Stimulated activated CD8-positive, alpha-beta memory T cell treated with anti-CD3 and anti-CD28 coated beads, Interleukin-15, amount 100 ng/mL, for 24 hours (primary cell): ENCODE measurements at places on chromosomes 13 and 19.
A peak's percentile ranks its signal among the peaks of the same experiment; 100 is the strongest.

DNA sequence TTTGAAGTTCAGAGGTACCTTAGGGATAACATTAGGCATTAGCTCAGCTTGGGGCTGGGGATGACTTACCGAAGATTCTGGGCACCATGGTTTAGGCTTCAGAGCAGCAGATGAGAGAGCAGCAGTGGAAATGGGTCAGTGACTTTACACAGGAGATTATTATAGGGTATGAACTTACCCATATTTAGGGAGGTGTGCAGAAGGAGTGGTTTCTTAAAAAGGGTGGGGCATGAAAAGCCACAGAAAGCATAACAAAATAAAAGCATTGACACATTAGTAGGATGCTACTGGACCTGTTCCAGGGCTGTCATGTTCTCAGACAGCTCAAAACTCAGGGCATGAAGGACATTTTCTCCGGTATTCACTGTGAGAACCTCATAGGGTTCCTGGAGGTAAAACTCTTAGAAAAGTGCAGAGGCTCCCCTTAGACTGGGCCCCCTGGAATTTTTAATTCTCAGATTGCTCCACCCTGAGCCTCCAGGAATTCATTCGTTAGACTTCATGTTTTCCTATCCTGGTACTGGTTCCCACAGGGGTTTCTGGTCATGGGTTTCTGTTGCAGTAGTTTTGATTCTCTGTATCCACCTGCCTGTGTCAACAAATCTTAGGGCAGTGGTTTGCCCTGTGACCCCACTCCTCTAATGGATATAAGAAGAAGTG lies 20.7 kb downstream of the IGFL1 start:
- no peak for DNase-seq

DNA sequence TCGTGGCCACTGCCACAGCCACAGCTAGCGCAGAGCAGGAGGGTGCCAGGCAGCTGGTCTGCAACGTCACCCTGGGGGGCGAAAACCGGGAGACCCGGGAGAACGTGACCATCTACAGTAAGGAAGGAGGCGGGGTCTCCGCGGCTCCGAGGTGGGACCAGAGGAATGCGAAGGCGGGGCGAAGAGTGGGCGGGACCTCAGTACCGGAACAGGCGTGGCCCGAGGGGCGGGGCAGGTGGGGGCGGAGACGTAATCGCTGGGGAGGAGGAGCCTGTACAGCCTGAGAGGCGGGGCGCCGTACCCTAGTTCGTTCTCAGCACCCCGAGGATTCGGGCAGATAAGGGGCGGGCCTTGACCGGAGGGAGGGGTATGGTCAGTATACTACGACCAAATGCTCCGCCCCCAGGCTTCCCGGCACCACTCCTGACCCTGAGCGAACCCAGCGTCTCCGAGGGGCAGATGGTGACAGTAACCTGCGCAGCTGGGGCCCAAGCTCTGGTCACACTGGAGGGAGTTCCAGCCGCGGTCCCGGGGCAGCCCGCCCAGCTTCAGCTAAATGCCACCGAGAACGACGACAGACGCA lies 2.5 kb downstream of the ICAM5 start:
- DNase-seq, result peak; percentile 65

- DNase-seq, result no peak
These were observed 10.3 kb downstream of the TNFSF9 start for GRCh38 chr19:6540918-6541689.

GRCh38 chr13:26682606-26683005 lies 78.0 kb downstream of the GPR12 start:
- DNase-seq, result no peak

GRCh38 chr13:113815151-113816058 lies 48.5 kb downstream of the GAS6 start:
- no peak for DNase-seq

- DNase-seq, result no peak
These were observed 12.6 kb upstream of the GNA15 start for GRCh38 chr19:3123088-3123721.

DNA sequence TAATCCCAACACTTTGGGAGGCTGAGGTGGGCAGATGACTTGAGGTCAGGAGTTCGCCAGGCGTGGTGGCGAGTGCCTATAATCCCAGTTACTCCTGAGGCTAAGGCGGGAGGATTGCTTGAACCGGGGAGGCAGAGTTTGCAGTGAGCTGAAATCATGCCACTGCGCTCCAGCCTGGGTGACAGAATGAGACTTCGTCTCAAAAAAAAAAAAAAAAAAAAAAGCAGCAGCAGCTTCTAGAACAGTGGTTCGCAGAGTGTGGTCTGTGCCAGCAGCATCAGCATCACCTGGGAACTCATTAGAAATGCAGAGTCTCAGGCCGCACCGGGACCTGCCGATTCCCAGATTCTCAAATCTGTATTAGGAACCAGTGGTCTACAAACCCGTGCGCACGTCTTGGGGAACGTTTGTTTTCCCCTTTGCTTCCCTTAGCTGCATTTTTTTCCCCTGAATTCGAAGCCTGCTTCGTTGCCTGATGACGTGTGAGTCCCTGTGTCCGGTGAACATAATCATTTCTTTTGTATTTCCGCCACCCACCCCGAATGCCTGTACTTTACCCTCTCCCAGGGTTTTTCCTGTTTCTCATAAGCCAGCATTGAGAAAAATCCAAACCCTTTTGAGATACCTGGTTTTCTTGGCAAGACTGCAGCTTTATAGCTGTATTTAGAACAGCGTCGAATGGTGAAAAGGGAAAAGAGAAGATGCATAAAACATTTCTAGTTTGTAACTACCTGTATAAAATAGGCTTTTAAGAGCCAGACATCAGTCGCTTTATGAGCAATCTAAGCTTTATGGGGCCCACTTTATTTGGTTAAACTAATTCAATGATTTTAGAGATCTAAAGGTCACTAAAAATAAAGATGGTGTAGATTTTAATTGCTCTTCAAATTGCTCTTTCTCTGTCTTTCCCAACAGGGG lies 49.8 kb downstream of the BICRA start:
- DNase-seq, result no peak

DNA sequence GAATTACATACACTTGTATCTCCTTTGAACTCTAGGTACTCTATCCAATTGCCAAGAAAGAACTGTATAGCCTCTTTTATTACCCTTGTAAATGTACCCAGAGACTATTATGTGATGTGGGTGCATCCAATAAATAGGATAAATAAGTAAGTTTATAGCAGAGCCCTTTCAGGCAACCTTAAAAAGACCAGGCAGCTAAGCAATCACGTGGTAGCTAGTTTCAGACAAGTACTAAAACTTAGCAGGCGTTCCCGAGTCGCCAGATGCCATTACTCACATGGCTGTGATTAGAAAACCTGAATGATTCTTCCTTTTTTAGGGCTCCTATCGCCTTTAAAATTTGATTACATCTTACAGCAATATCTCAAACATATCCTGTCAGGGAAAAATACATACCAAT lies 1303.0 kb downstream of the EFNB2 start:
- DNase-seq, result no peak

DNA sequence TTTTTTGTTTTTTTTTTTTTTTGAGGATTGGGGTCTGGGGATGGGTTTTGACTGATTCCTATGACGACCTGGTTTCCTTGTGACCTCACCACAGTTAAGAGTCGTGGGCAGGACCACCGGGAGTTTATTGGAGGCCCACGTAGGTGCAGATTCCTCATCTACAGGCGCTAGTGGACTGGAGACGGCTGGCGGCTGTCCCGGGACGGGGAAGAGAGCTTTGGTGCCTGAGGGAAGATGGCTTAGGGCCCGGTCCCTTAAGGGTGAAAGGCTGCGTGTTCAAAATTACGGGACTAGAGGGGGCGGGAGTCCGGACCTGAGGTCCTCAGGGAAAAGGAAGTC lies 682 bp upstream of the TEAD2 start:
- DNase-seq, result no peak

GRCh38 chr13:30874111-30874510 lies 32.0 kb upstream of the MEDAG start:
- DNase-seq, result no peak

DNA sequence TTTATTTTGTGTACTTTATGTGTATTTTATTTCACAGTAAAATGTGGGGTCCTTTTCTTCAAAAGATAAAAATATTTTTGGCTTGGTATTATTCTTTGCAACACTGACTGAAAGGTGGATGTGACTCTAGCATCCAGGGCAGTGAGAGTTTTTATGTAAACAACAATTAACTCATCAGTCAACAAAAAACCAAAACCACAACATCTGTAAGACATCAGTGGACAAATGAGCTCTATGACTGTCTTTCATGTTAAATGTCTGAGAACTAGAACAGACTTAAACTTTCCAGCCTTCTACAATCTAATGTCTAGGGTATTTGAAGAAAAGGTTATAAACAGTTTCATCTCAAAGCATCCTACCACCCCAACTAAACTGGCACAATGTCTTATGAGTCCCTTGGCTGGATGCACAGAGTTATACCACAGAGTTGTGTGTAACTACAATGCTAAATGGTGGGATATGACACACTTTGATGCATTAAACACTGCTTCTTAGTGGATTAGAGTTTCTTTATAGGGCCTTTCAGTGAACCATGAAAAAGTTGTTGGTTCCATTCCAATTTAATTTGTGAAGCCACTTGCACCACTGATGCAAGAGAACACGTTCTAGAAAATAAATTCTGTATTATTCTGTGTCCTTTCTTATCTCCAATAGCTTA lies 544.2 kb upstream of the KLF12 start:
- DNase-seq, result no peak

GRCh38 chr13:78978381-78978998 lies 319.5 kb upstream of the OBI1 start:
- DNase-seq, result no peak

GRCh38 chr19:52584736-52585440 lies 14.8 kb downstream of the ZNF701 start:
- no peak for DNase-seq

- no peak for DNase-seq
These were observed 96.4 kb downstream of the MBNL2 start for GRCh38 chr13:97318532-97318931.

GRCh38 chr13:92838786-92839185 lies 387.8 kb upstream of the GPC6 start:
- DNase-seq, result no peak

DNA sequence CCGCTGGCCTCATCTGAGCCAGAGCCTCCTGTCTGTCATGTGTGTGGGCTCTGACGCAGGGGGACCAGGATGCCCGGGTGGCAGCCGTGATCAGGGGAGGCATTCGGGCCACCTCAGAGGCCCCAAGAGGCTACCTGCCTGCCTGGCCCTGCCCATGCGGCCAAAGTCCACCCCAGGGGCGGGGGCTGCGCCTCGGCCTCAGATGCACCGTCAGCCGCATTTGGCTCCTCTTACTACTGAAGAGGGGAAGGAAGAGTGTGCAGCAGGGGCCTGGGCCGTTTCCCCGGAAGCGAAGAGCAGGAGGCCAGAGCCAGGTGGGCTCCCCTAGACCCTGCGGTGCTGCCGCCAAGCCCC lies 34.0 kb downstream of the C13orf46 start:
- no peak for DNase-seq

DNA sequence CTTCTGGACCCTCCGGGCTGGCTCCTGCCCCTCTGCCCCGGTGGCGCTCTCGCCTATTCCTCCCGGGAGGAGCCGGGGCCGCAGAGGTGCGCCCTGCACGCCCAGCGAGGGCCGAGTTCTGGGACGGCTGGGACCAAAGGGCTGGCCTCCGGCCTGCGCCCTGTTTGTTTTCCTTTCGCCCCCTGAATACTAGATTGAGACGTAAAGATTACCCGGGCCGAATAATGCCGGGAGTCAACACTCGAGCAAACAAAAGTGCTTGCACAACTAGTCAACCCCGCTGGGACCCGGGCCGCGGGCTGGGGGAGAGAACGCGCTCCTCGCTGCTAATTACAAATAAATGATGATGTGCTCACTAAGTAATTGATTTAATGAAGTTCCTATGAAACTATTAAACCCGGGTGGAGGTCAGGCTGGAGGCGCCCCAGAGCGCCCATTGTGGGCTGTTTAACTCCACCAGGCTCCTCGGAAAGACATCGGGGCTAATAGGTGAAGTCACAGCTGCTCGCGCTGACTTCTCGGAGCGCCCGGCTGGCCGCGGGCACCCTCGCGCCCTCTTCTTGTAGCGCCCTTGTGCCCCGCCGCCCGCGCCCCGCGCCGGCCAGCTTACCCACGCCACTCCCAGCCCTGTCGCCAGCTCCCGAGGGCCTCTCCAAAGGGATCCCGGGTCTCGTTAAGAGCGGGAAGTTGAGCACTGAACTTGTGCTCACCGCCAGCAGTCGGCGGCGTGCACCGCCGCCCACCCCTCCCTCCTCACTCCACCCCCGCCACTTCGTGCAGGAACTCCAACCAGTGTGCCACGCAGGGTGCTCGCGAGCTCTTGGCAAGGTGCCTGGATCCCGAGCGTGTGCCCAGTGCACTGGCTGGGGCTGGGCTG lies 14.9 kb downstream of the ZIC5 start:
- DNase-seq, result no peak

DNA sequence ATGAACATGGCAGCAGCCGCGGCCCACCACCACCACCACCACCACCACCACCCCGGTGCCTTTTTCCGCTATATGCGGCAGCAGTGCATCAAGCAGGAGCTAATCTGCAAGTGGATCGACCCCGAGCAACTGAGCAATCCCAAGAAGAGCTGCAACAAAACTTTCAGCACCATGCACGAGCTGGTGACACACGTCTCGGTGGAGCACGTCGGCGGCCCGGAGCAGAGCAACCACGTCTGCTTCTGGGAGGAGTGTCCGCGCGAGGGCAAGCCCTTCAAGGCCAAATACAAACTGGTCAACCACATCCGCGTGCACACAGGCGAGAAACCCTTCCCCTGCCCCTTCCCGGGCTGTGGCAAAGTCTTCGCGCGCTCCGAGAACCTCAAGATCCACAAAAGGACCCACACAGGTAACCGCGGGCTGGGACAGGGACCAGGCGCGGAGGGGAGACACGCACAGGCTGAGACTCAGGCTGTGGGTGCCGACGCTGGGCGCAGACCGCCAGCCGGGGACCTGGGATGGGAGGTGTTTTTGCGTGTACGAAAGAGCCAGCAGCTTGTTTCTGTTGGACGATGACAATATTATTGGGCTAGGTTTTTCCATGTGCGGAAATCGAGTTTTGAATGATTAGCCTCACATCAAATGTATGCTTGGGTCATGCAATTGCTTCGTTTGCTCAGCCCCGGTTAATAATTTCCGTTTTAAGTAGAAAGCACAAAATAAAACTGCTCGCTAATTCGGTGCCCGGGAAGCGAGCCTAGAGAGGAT lies 1.3 kb downstream of the ZIC2 start:
- DNase-seq, result no peak

- no peak for DNase-seq
These were observed 1227.4 kb downstream of the PCDH17 start for GRCh38 chr13:58858870-58859371.

GRCh38 chr19:7200736-7201135 lies 93.5 kb downstream of the INSR start:
- no peak for DNase-seq

- no peak for DNase-seq
These were observed 22.5 kb upstream of the NFIC start for GRCh38 chr19:3343619-3344502.

DNA sequence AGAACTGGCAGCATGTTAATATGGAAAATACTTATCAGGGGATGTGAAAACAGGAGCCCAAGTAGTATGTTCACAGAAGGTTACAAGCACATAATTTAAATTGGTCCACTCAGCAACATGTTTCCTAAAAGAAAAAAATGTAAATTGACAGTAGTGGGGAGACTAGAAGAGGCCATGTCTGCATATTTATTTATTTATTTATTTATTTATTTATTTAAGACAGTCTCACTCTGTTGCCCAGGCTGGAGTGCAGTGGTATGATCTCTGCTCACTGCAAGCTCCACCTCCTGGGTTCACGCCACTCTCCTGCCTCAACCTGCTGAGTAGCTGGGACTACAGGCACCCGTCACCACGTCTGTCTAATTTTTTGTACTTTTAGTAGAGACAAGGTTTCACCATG lies 13.7 kb upstream of the ZNF8 start:
- DNase-seq, result no peak
